ENCODE measurements at places on chromosomes 3 and 15.

GRCh38 chr3:142902356-142902755, 13.5 kb upstream of the PCOLCE2 start:
- no peak for DNase-seq

DNA sequence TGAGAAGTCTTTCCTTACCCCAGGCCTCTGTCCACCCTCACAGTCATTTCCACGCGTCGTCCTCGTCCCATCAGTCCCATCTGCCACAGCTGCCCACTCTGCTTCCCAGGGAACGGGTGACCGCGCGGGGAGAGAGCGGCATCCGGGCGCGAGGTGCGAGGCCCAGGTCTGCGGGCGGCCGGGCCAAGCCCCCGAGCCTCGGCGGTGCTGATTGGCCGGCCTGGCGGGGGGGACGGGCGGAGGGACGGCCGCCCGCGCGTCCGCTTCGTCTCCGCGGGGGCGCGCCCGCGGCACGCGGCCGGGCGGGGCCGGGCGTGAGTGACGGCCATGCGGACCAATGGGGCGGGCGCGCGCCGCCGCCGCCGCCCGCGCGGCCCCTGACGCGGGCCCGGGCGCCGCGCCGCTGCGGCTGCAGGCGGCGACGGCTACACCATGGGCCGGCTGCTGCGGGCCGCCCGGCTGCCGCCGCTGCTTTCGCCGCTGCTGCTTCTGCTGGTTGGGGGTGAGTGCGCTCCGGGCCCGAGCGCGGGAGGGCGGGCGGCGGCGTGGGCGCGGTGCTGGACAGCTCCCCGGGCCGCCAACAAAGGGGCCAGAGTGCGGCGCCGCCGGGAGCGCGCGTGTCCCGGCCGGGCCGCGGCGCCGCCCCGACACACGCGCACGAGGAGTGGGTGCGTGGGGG, at the start of gene PODXL2:
Gene PODXL2 (plus strand): TSS at position 398 of the 679 bp plus-strand sequence. CDS start 35 bp downstream, at position 433.
- DNase-seq: peak; percentile 22

DNA sequence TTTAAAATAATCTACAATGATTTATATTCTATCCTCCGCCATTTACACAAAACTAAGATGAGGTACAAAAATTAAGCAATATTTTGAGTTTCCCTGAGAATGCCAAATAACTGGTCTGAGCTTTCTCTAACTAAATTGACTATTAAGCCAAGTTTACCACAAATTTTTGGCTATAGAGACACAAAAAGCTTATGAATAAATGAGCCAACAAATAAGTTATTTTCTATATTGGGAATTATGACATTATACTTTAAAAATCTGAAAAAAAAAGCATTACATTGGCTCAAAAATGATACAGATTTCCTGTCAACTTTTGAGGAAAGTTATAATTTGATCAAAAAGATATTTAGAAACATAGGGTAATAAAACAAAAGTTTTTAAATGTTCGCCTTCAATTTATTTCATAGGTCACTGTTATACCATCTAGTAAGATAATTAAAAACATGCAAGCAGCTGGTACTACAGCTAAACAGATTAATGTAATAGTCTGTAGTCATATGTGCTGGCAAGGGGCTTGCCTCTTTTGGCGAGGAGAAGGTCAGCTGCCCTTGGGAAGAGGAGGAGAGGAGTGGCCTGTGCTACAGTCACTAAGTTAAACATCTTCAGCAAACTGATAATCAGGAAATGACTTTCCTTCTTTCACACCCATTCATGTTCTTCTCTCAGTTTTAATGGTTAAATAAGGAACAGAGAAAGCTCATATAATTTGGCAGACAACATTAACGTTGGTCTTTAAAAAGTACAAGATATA, 318.5 kb downstream of the TBC1D5 start:
- no peak for DNase-seq

DNA sequence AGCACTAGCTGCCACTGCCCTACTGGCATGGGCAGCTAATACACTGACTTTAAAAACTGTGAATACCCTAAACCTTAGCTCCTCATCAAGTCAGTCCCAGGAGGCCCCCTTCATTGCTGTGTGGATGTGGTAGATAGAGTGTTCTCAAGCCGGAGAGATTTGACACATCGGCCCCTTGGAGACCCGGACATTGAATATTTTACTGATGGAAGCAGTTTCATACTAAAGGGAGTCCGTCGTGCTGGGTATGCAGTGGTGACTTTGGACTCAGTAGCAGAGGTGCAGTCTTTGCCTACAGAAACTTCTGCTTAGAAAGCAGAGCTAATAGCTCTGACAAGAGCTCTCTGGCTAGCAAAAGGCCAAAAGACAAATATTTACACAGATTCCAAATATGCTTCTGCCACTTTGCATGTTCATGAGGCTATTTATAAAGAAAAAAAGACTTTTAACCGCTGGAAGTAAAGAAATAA, 17.5 kb downstream of the CCR4 start:
- DNase-seq: no peak

DNA sequence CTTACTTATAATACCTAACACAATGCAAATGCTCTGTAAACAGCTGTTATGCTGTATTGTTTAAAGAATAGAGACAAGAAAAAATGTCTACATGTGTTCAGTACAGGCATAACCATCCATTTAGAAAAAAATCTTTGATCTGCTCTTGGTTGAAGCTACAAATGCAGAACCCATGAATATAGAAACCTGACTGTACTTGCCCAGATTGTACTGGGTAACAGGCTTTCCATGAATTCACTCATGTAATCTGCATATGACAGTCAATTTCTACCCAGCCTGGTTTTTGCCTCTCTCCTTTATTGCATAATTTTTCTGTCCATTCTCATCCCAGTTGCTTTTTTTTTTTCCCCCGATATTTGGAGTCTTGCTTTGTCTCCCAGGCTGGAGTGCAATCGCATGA, 62.6 kb upstream of the ETV5 start:
- no peak for DNase-seq

- no peak for DNase-seq
Observed at GRCh38 chr15:58453931-58454793, 22.4 kb downstream of the LIPC start.

- DNase-seq: no peak
Observed at GRCh38 chr3:25306066-25306465, 122.0 kb upstream of the RARB start.

Data from stimulated activated CD4-positive, alpha-beta T cell treated with anti-CD3 and anti-CD28 coated beads, Interleukin-1b, Interleukin-23, amount 100 ng/mL, for 4 hours (primary cell).